ENCODE measurements at places on chromosomes 4 and X.

DNA sequence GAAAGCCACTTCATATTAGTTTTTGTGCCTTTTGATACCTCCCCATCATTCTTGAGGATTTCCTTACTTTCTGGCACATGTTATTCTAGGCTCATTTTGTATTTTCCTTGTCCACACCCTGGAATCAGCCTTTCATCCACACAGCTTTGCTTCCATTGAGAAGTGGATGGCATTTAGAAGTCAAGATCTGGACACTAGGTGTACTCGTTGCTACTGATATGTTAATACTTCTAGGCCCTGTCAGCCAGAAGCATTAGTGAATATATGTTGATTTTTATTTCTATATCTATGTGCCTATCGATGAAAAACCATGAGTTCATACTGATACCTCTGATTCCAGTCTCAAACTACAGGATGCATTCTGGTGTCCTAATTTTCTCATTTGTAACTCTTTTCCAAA, 73.2 kb downstream of the ARHGAP24 start:
- no peak for DNase-seq

- DNase-seq: no peak
These were observed 29.6 kb upstream of the MND1 start for GRCh38 chr4:153314915-153315314.

- no peak for DNase-seq
These were observed 50.3 kb downstream of the FGFRL1 start for GRCh38 chr4:1061760-1062159.

- DNase-seq: peak; percentile 45
These were observed 45.5 kb upstream of the FAM241A start for GRCh38 chr4:112099701-112100297.

- no peak for DNase-seq
These were observed 85.4 kb downstream of the TIGD2 start for GRCh38 chr4:89196745-89197144.

DNA sequence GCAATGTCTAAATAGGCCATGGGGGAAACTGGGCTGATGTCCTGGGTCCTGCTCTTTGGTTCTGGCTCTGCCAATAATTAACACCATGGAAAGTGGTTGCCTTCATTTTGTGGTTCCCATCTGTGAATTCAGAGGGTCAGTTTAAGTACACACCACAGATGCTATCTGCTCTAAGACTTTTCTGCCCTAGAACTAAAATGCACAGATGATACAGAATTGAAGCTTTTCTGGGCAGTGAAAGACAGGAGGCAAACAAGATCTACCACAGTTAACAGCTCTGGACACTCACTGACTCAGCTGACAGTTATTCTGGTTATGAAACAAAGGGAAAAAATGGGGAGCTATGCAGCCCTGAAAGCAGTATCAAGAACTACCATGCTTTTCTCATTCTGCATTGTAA, 37.3 kb downstream of the APBB2 start:
- no peak for DNase-seq

- no peak for DNase-seq
These were observed 12.2 kb downstream of the UCHL1 start for GRCh38 chr4:41268721-41269517.

GRCh38 chrX:133745349-133745748, 240.0 kb downstream of the GPC3 start:
- DNase-seq: no peak

- no peak for DNase-seq
These were observed 23.3 kb downstream of the HOPX start for GRCh38 chr4:56657818-56658217.

GRCh38 chrX:19515615-19516105, 352 bp upstream of the MAP3K15 start:
- no peak for DNase-seq

GRCh38 chr4:27807207-27807606, 946.6 kb downstream of the STIM2 start:
- DNase-seq: no peak

DNA sequence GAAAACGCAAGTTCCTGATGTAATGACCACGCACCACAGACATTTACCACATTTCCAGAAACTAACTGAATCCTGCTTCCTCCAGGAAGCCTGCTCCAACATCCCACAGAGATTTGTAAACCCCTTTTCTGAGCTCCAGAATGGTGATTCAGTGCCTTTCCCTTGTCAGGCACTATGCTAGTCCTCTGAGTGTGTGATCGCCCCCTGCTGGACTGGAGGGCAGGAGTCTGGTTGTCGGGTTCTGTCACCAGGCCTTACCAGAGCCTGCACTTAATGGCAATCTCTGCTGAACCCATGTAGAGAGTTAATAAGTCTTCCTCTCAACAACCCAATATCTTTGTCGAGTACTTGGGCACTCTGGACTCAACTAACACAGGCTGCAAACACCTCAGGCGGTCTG, 14.5 kb upstream of the KDM5C start:
- DNase-seq: no peak

DNA sequence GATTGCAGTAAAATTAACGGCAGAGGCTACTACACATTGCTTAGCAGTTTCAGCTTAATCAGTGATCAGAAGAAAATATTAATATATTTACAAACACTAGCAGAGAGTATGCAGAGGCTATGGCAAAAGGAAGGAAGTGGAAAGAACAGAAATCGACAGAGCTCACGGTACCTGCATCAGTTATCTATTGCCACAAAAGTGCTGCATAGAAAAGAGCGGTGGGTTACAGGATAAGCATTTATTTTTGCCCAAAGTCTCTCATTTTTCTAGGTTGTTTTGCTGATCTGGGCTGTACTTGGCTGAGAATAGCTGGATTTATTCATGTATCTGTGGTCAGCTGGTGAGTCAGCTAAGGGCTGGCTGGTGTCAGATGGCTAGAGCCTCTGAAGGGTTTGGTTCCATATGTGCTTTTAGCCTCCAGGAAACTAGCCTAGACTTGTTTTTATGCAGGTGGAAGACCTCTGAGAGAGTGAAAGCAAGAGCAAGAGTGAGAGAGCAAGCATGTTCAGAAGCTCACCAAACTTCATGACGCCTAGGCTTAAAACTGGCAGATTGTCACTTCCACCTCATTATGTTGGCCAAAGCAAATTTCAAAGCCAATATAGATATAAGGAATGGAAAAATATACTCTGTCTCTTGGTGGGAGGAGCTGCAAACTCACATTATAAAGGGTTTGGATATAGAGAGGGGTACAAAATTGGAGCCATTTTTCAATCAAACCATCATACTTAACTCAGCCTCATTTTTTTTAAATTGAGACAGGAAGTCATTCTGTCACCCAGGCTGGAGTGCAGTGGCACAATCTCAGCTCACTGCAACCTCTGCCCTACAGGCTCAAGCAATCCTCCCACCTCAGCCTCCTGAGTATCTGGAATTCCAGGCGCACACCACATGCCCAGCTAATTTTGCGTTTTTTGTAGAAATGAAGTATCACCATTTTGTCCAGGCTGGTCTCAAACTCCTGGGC, 153.2 kb upstream of the RPL34 start:
- DNase-seq: no peak

- DNase-seq: no peak
These were observed 94.3 kb upstream of the DCLK2 start for GRCh38 chr4:149983931-149984330.

DNA sequence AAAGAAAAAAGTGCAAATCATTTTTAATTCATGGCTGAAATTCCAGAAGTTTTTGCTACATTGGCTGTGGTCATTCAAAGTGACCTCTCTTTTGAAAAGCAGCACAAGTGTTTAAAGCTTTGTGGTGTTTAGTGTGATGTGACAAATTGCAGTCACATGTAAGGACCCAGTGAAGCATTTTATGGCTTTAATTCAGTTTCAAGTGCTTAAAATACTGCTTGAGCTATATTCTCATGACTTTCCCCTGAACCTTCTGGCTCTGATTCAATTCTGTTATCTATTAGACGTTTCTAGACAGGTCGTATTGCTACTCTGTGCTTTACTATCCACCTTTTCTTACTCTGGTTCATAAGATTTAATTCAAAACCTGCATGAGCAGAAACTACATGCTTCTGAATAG, 105.8 kb downstream of the FAT4 start:
- DNase-seq: peak; percentile 3

DNA sequence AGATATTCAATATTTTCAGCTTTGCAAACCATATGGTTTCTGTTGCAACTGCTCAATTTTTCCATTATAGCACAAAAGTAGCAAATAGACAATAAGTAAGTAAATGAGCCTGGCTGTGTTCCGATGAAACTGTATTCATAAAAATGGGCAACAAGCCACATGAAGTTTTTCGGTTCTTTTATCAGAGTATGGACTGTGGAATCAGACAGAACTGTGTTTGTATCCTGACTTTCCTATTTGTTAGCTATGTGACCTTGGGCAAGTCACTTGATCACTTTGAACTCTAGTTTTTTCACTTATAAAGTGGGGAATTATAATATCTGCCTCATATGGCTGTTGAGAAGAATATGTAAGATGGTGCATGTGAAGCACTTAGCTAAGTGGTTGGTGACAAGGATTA, 23.4 kb upstream of the ADGRA3 start:
- no peak for DNase-seq

DNA sequence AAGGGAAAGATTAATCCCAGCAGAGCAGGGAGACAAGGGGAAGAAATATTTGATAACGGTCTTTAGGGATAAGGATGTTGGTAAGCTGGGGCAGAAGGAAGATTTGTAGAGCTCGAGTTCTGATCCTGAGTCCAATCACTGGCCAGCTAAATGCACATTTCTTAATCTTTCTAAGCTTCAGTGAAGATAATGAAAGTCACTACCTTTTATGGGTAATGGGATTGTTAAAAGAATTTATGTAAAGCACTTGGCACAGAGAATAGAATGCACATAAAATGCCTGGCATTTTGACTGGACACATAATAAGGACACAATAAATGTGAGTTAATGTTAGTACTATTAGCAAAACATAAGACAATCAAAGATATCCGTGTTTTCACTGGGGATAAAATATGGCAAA, 43.3 kb downstream of the NCAPG start:
- DNase-seq: no peak

GRCh38 chr4:156294577-156294976, 340.9 kb upstream of the CTSO start:
- DNase-seq: peak; percentile 8

DNA sequence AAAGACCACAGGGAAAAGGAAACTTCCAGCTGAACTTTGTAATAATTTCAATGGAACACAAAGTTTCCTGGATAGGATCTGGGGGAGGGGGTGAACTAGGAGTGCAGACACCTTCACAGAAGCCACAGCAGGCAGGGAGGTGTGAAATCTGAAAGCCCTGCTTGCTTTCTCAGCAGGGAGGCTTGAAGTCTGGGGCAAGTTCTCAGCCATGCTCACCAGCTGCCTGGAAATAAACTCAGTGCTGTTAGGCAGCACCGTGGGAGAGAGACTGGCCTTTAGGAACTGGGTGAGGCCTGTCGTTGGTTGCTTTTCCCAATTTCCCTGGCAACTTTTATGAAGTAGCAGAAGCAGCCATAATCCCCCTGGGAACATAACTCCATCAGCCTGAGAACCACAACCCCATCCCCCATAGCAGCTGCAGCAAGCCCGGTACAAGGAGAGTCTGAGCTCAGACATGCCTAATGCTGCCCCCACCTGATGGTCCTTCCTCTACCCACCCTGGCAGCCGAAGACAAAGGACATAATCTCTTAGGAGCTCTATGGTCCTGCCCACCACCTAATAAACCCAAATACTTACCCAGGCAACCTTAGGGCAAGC, 39.2 kb upstream of the NMU start:
- no peak for DNase-seq

DNA sequence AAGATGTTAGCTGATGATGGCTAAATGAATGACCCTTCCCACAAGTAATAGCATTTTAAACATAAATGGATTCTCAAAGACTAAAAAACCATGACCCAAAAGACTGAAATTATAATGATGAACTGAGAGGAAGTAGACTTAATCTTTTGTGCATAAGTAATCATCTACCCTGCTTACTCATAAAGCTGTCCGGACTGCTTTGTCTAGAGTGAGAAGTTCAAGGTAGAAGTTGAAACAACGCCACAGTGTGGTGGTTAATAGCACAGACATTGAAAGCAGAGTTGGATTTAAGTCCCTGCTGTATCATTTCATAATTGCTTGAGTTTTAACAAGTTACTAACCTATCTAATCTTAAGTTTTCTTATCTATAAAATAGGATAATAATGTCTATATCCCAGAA, 346.6 kb downstream of the CENPC start:
- peak; percentile 7 for DNase-seq

- no peak for DNase-seq
These were observed 79.8 kb downstream of the NYX start for GRCh38 chrX:41526925-41527324.

- no peak for DNase-seq
These were observed 6.3 kb downstream of the AREG start for GRCh38 chr4:74451214-74451661.

- DNase-seq: no peak
These were observed 66.3 kb downstream of the GAB1 start for GRCh38 chr4:143402776-143403552.

DNA sequence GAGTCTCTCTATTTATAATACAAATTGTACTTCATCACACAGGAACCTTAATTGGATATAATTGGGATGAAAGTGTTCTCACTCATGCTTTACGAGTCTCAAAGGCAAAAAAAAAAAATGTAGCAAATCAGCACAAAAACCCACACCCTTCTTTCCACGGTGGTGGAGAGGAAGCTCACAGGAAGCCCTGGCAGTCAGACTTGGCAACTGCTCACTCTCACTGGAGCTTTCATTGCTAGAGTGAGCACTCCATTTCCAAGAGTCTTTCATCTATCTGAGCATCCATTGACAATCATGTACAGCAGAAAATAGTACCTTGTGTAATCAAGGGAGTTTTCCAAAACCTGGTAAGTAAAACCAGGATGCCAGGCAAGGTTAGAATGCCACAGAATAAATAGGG, 2159.4 kb upstream of the AGA start:
- no peak for DNase-seq

GRCh38 chr4:24805566-24805965, 10.2 kb downstream of the SOD3 start:
- DNase-seq: no peak

- peak; percentile 31 for DNase-seq
These were observed 59.8 kb upstream of the GPM6B start for GRCh38 chrX:13876652-13877051.

- no peak for DNase-seq
These were observed 67.4 kb downstream of the APBB2 start for GRCh38 chr4:41146716-41147506.

GRCh38 chrX:119236623-119237561, 807 bp downstream of the PGRMC1 start:
- DNase-seq: peak; percentile 17

GRCh38 chrX:115562480-115562847, 1.5 kb downstream of the PLS3 start:
- DNase-seq: no peak

- no peak for DNase-seq
These were observed 74.5 kb upstream of the NOCT start for GRCh38 chr4:138941037-138941436.

DNA sequence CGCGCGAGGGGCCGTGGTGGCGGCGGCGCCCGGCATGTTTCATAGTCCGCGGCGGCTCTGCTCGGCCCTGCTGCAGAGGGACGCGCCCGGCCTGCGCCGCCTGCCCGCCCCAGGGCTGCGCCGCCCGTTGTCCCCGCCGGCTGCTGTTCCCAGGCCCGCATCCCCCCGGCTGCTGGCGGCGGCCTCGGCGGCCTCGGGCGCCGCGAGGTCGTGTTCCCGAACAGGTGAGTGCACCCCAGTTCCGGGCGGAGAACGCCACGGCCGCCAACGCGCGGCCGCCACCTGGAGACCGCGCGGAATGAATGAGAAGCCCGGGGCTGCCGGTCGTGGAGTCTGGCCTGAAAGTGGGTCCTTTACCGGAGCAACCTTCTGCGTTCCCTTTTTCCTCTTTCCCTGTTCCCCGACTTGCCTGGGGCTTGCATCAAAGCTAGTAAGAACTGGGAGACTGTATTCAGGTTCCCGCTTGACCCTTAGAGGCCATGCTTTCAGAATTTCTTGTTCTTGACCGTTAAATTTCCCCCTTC, 429 bp downstream of the NOCT start:
- peak; percentile 30 for DNase-seq
